H4 (cell line): ENCODE measurements at places on chromosomes 1 and 21. TPM values are rescaled to one million over a fixed set of nuclear protein-coding genes. Genes with fewer than 3 reads are reported as not detected.

The IFI44 gene
- total RNA-seq = 75.9 and 88.4 TPM in 2 replicates

DNA sequence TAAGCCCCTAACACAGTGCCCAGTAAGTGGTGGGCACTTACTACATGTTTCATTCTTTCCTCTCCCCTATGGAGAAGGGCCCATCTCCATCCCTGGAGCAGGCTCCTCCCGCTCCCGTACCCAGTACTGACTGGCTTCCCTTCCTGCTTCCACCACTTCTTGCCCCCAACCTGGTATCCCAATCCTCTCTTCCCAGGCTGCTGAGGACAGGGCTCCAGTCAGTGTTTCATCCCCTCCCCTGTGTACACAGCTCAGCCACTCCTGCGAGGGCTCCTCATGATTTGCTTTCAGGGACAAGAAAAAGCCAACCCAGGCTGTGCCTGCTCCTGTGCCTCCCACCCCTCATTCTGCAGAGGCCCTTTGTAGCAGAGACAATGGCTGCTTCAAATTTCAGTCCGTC is 20.8 kb upstream of the ETV3 start:
- DNase-seq = no peak

GRCh38 chr1:44012941-44013609 is 18.2 kb downstream of the SLC6A9 start:
- DNase-seq = no peak

- no peak for DNase-seq
Measured at GRCh38 chr1:226119169-226119568, 56.7 kb downstream of the H3-3A start.

The OR6F1 gene
- total RNA-seq = not detected in 2 replicates

GRCh38 chr1:166166329-166166697 is 488 bp downstream of the FAM78B start:
- DNase-seq = no peak

DNA sequence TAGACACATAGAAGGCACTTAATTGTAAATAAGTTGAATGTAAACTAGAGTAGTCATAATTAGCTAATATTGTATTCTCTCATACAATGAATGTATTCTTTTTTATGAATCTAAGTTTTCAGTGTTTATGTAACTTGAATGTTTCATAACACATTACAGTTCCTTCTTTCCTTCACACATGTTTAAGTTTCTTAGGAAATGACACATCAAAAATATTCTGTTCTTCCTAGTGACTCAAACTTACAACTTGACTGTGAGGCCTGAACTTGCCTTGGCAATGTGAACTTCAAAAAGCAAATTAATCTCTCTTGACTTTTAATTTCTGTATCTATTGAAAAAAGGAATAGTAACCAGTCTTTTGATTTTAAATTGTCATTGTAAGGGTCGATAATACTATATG is 700.1 kb downstream of the KCNT2 start:
- DNase-seq = no peak

The RHBDL2 gene
- total RNA-seq = not detected in 2 replicates

DNA sequence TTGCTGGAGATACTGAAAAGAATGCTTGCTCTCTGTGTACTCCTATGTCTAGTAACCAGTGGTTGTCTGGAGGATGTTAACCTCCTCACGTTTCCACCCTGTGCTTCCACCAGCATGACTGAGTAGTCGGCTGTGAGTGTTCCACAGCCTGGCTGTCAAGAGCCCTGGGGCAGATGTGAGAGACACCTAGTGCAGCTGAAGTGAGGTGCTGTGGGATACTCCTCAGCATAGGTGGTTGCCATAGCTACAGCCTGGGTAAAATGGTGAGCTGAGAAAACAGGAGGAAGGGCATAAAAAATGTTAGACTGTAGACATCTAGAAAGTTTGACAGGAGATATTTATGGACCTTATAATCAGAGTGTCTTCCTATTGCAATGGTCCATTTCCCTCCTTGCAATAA is 15.8 kb downstream of the IVL start:
- DNase-seq = no peak

DNA sequence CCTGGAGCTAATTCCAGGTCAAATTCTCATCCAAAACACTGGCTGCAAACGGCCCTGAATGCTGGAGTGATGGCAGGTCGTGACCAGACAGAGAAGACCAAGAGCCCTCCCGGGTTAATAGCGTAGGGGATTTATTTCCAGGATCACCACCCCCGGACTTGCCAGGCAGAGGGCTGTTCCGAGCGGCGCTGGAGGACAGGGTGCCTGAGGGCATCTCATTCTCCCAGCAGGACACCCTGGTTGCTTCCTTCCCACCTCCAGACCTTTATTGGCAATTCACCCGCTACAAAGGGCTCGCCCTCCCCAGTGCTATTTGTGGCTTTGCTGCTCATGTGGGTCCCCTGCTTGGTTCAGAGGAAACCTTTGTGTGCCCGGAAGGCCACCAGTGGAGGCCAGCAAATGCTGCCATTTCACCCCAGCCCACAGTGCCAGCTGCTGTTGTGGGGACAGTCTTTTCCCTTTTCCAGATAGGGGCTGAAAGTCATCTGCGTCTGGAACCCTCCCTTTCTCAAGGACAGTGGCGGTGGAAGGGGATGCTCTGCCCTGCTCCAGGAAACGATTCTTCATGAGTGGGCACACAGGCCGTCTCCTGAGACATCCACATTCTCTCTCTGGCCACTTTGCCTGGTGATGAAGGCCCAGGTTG is 19.0 kb upstream of the C1orf174 start:
- no peak for DNase-seq

GRCh38 chr1:31605908-31606427 is 11.5 kb upstream of the HCRTR1 start:
- DNase-seq = no peak

DNA sequence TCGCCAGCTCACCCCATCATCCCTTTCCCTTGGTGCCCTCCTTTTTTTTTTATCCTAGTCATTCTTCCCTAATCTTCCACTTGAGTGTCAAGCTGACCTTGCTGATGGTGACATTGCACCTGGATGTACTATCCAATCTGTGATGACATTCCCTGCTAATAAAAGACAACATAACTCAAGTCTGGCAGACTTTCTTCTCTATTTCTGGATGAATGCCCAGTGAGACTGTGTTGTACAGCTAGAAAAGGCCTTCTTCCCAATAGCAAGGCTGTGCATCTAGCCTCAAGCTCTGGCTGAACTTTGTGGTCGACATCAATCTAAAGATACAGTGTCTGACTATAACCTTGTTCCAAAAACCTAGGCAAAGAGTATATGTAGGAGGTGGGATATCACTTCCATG is 6.4 kb downstream of the IL24 start:
- DNase-seq = no peak

GRCh38 chr1:22851517-22851916 is 121.1 kb downstream of the LACTBL1 start:
- no peak for DNase-seq

GRCh38 chr1:19762175-19762779 is 37.4 kb downstream of the TMCO4 start:
- DNase-seq = peak; percentile 25

- no peak for DNase-seq
Measured at GRCh38 chr1:204529371-204529895, 13.2 kb downstream of the MDM4 start.
